ENCODE measurements at places on chromosomes 7 and 10. TPM values are rescaled to one million over a fixed set of nuclear protein-coding genes. Genes with fewer than 3 reads are reported as not detected.
A peak's percentile ranks its signal among the peaks of the same experiment; 100 is the strongest.

GRCh38 chr7:3245077-3245476 is 56.0 kb upstream of the SDK1 start:
- DNase-seq = no peak

DNA sequence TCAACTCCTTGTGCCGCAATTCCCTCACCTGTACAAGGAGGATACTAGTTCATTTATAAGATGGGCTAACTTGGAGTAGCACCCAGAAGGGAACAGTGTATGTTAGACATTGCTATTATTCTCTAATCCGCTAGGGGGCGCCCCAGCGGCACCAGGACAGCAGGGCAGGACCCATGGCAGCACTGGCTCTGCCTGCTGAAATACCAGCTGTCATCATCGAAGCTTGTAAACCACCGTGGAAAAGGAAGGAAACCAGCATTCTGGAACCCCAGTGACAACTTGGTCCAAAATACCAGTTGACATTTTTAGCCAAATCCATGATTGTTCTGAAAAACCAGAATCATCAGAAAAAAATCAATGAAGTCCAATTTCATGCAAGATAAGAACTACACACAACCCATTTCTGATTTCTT is 134.4 kb downstream of the ITGA8 start:
- DNase-seq = peak; percentile 33

DNA sequence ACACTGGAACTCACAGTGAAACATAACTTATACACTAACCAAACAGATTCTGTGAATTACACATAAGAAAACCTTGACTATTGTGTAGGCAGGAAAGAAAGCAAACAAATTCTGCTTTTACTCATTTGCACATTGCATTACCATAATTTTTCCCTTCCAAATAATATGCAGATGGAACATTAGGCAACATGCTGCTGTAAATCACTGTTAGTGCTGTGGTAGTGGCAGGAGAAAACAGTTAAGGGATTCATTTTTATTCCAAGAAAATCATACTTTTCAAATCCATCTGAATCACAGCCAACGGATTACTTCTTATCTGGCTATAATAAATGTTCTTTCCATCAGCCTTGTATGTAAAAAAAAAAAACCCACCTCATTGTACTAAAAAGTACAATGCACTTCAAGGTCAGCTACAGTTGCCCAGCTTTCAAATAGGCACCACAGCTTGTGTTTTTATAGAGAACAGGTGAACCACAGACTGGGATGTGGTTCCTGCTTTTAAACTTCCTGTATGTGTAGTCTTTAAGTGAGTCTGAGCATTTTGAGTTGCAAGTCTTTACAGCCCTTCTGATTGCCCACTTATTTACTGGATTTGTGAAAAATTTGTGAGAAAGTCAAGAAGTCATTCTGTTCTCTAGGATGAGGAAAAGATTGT is 590.0 kb upstream of the SEMA3D start:
- peak; percentile 58 for DNase-seq

- DNase-seq = peak; percentile 52
Observed at GRCh38 chr10:130935128-130935439, 376.4 kb downstream of the TCERG1L start.

GRCh38 chr10:95573964-95574604 is 12.9 kb upstream of the SORBS1 start:
- no peak for DNase-seq

DNA sequence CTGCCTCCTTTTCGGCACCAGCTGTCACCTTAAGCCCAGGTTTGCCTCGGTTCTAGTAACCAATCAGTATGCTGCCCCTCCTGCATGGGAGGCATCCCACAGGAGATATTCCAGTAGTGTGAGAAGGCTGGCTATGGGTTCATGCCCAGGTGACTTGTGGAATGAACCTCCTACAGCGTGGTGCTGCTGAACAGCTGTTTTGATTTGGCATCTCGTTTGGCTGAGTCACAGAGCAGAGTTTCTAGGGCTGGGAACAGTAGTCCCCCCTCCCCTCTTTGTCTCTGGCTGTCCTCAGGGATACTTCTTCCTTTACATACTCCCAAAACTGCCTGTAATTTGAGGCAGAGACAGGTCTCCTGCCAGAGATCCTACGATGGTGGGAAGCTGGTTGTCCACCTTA is 16.1 kb downstream of the R3HCC1L start:
- DNase-seq = no peak

The INHBA gene
- total RNA-seq = 172 TPM

Data from umbilical cord (tissue), 2 donors.